T-helper 2 cell (primary cell): ENCODE measurements at places on chromosomes 2 and 18.

DNA sequence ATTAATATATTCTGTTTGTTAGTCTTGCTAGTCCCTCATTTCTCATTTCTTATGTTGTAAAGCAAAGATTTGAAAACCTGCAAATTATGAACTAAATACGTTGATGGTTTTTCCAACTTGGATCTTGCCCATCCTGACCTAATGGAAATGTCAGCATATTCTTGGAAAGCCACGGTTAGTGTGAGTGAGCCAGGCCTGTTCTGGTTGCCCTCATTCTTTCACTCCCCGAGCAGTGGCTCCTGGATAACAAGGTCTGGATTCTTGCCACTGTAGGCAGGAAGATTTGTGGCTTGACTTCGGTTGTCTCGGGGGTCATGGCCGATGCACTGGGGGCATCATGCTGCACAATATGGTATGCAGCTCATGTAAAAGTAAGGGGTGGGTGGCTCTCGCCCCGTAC lies 359.1 kb downstream of the MEIS1 start:
- DNase-seq = no peak

- DNase-seq = no peak
Observed at GRCh38 chr2:193966590-193966989, 1690.4 kb upstream of the SLC39A10 start.

DNA sequence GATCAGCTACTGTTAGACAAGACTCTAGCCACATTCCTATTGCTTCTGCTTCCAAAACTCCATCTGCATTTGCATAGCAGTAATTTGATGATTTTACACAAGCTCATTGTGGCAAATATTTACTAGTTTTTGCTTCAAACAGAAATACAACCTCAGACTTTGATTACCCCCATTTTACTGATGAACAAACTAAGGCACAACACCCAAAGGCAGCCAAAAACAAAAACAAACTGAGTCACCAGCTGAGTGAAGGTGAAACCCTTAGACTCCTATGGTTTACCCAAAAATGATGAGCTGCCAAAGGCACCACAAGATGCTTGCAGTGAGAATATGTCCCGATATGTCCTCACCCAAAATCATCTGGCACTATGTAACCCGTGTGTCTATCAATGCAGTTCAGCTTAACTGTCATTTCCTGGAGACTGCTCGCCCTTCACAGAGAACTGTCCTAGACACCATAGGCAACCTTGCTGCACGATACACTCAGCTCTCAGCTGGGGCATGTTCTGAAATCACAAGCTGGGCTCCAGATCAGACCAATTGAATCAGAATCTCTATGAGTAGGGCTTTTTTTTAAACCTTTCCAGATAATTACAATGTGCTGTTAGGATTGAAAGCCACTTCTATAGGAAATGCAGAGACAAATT lies 4.1 kb upstream of the EVA1A start:
- no peak for DNase-seq

DNA sequence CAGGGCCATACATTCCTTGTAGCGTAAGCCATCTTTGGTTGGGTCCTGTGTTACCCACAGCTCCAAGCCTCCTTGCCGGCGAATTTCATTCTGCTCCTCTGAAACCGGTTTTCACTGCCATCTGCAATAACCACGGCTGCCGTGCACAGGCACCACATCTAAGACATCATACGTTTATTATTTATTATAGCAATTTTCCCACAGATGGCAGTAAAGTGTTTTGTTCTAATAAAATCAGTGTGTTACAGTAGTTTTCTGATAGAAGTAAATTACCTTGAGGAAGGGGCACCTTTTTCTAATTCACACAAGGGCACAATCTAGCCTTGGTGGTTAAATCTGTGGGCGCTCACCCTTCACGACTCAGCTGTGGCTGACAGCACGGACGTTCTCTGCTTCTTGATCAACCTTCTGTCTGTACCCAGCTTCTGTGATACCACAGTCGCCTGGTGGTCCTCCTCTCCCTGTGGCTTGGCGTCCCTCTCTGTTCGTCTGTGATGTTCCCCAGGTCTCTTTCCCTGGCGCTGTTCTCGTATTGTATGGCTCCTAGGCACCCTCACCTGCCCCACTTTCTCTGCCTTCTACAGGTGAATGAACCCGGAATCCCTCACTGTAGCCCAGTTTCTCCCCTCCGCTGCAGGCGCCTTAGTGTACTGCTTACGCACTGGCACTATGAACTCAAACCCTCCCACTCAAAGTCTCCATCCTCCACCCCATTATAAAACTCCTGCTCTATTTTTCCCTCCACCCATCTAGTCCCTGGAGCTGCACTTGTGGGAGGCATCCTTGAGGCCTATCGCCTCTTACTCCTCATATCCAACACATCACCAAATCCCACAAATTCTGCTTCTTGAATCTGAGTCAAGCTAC lies 236.8 kb downstream of the DYSF start:
- no peak for DNase-seq

GRCh38 chr18:25019086-25019860 lies 332.7 kb downstream of the ZNF521 start:
- no peak for DNase-seq

DNA sequence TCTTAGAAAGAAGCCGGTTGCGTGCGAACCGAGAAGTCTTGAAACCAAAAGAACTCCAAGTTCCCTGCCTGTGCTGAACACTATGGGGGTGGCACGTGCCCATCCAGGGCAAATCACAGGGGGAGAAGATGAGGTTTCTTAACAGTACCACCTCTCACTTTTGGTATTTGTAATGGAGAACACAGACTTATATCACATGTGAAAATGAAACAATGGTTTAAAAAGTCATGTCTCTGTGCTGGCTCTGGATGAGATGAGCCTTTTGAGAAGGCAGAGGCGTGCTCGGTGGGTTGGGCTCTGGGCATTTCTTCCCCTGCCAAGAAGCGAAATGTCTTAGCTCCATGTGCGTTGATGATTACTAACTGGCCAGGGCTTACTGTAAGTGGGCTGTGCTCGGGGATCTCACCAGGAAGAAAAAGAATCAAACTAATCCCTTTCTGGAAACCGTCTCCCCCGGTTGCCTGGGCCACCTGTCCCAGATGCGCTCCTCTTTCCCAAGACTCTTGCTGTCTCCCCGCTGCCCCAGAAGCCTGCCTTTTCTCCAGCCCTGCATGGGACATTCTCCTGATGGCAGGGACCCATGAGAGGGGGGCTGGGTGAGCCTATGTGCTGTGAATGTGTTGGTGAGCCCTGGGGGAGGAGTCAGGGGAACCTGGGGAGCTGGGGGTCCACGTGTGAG lies 252.9 kb downstream of the PRKCE start:
- DNase-seq = no peak

GRCh38 chr2:215601990-215602721 lies 166.3 kb upstream of the FN1 start:
- DNase-seq = no peak

DNA sequence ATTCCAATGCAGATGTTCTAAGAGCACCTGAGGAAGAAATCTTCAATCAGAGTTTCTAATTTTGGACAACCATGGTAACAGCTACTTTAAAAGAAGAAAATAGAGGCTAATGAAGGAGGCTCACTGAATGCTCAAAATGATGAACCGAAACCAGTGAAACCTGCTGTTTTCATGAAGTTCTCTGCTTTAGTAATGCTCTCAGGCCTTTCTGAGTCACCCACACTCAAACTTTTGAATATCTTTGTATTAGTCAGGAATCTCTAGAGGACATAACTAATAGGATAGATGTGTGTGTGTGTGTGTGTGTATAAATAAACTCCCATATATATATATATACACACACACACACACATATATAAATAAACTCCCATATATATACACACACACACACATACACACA lies 76.9 kb upstream of the RIT2 start:
- no peak for DNase-seq

DNA sequence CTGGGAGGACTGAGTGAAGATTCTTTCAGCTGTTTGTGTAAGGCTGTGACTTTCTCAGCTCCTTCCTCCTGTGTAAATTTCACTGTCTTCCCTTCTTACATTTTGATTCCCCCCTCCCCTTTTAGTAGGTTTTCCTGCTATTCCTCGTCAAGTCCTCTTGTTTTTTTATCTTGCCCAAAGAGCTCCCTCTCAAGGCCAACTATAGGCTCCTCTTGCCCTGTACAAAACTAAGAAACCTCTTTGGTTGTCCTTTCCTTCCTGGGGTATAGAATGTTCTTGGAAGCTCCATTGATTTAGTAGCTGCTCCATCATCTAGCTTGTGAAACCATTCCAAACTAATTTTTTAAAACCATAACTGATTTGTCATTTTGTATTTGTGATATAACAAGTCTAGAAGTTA lies 7.3 kb downstream of the CCDC121 start:
- no peak for DNase-seq

GRCh38 chr18:6374340-6374739 lies 40.4 kb downstream of the L3MBTL4 start:
- DNase-seq = no peak

DNA sequence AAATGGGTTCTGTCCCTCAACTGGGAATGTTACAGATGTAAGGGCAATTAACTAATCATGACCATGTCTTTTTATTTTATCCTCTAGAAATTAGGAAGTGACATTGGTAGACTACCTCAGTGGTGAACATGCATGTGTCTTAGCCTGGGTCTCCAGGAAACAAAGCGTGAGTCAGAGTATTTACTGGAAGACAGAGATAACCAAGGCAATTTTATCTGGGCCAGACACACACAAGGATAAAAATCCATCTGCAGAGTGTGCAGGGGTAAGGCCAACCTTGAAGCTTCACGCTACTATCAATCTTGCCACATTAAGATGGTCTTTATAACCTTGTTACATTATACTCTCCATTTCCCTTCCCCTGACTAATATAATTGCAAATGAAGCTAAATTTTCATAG lies 487.5 kb downstream of the SUCLG1 start:
- no peak for DNase-seq

DNA sequence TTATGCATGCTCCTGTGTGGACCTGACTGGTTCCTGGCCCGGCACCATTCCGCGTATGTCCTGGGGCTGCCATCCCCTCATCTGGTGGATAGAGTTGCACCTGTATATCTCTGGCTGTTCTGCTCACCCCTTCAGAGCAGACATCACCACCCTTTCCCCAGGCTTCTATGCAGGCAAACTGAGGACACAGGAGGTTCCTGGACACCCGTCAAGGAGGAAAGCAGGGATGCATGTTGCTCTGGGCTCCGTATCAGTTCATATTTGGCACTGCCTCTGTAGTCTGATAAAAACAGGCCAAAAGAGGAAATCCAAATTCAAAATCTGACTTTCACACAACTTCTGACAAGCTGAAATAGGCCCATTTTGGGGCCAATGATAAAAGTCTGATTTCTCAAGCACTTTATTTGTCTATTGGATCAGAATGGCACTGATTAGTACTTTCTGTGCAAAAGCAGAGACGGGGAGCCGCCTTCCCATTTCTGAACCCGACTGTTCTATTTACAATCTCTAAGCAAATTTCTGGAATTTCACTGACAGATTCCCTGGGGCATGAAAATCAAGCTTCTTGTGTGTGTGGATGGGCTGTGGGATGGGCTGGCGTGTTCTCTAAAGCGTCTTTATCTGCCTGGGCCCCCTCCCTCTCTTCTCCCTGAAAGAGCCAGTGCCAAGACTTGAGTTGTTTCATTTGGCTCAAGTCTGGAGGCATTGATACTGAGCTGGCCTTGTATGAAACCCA lies 96.9 kb downstream of the SETBP1 start:
- DNase-seq = no peak

DNA sequence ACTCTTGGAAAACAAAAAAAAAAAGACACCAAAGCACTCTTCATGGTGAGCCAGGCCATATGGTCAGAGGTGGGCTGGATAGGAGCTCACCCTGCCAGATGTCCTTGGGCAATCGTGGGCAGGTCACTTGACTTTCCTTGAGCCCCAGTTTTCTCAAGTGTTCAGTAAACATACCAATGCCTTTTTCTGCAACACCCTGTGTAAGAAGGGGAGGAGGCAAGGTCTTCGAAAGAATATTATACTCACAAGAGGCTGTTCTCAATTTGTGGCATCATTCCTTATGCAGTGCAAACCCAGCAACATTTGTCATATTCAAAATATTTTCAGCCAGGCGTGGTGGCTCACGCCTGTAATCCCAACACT lies 22.9 kb upstream of the TMEM87B start:
- no peak for DNase-seq

DNA sequence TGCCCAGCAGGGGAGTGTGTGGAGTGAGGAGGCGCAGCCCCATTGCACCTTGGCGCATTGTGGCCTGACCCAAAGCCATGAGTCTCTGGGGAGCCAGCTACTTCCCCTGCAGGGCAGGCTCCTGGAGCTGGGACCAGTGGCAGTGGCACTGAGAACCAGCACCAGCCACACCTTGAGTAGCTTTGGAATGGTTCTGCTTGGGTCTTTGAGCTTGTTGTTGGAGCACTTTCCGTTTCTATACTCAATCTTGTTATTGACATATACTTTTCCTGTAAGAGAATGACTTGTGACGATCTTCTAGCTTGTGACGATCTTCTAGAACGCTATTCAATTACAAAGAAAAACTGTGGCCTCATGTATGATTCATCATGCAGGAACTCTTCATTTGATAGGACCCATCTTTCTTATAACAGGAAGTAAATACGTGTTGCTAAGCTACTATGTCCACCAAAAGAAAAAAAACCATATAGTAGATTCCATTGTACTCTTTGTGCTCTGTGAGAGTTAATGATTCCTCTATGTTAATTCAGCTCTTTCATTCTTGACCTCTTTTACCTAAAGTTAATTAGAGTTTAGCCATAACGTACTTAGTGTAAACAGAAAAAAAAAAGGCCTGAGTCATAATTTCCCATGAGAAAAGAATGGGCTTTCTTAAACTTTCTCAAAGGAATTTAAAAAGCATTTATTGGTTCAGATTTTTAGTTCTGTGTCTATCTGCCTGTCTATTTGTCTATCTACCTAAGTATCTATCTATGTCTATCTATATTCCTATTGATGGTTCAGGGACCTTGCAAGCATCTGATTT lies 113.1 kb downstream of the GATA6 start:
- peak; percentile 7 for DNase-seq

DNA sequence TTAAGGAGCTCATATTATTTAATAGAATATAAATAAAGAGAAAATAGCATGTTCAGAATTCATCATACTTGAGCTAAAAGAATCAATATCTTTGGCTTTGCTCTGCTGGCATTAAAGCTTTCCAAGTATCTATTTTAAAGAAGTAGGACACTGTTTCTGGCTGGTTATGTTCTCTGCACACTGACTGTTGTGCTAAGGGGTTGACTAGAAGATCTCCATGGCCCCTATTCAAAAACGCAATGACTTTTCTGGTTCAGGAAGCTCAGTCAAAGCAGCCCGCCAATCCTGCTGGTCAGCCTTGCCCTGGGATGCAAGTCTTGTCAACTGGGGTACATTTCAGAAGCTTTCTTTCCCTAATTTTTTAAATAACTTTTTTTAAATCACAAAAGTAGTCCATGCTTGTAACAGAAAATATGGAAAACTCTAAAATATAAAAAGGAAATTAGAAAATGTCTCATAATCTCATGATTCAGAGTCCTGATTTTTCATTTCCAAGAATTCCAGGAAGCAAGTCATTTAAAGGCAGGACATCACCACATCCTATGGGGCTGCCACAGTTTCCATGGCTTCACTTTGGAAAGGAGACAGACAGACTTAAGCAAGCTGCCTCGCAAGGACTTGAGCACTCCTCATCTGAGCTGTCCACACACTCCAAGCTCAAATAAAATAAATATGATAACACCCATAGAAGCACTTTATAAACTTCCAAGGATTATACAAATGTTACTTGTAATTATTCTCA lies 195.1 kb downstream of the TXNL1 start:
- DNase-seq = no peak

- no peak for DNase-seq
Observed at GRCh38 chr2:86223140-86223926, 24.1 kb downstream of the MRPL35 start.

GRCh38 chr2:197940382-197940781 lies 136.0 kb downstream of the PLCL1 start:
- no peak for DNase-seq
